Activated CD8-positive, alpha-beta T cell treated with anti-CD3 and anti-CD28 coated beads, Interleukin-2, amount 10 ng/mL, durations not matched to agents 7 days and 5 days (primary cell): ENCODE measurements at places on chromosomes 13 and 19.

- DNase-seq, result no peak
These were observed 321.5 kb upstream of the MAB21L1 start for GRCh38 chr13:35797991-35798390.

DNA sequence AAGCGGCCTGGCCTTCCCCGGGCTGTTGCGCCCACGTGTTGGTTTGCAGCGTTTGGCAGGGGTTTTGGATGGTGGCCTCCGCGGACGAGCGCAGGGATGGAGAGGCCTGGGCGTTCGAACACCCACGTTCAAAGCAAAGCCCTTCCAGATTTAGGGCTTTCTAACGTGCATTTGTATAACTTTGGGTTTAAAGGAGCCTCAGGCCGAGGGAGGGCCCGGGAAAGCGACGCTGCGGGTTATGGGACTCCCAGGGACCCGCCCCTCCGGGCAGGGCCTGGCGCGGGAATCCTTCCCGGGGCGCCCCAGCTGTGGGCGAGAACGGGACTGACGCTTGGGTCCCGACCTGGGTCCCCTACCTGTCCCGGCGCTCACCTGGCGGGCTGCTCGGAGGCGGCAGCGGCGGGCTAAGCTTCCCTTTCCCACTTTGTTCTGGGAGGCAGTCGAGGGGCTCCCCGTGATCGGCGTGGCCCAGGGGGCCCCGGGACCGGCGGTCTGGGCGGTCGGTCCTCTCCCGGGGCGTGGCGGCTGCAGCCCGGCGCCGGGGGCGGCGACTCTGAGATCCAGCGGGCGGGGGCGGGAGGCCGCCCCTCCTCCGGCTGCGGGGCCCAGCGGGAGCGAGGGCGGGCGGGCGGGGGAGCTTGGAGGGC lies at the start of gene FBXO17:
FBXO17 (minus strand) TSS at position 529 of the 647 bp plus-strand sequence. CDS start 25,423 bp downstream, outside the sequence.
- no peak for DNase-seq

DNA sequence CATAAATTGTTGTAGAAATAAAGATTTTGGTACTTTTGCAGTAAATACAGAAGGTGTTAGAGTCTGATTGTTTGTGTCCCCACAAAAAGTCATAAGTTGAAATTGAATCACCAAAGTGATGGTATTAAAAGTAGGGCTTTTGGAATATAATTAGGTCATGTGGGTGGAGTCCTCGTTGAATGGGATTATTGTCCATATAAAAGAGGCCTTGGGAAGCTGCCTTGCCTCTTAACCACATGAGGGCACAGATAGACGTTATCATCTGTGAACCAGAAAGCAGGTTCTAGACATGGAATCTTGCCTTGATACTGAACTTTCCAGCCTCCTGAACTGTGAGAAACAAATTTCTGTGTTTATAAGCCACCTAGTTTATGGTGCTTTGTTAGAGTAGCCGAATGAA lies 186.8 kb downstream of the PRR20E start:
- DNase-seq, result no peak

DNA sequence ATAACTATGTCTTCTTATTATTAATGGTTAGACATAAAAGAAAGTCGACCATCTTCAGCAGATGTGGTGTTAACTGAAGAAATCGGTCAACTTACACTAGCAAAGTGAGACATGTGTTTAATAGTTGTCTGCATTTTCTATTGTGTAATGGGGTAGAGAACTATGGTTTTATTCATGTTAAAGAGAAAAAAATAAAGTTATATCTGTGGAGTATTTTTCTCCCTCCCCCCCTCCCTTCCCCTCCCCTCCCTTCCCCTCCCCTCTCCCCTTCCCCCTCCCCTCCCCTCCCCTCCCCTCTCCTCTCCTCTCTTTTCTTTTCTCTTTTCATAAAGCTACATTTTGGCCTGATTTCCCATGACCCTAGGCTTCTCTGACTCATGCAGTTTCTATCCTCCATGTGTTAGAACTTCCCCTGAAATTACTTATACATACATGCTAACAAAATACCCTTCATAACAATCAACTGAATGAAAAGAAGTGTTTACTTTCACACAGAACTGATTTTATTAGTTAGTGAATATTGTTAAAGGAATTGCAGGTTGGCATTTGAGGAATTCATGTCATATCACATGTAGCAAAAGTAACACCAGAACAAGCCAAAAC lies 1431.0 kb upstream of the ATXN8OS start:
- no peak for DNase-seq

- DNase-seq, result no peak
These were observed 29.8 kb upstream of the TM9SF2 start for GRCh38 chr13:99471221-99472121.
